ENCODE measurements at places on chromosomes 3 and 15. TPM values are rescaled to one million over a fixed set of nuclear protein-coding genes. Genes with fewer than 3 reads are reported as not detected.

Gene NR2E3
- 0.45 TPM for total RNA-seq

Gene PARP15
- total RNA-seq: 1.9 TPM

Gene CLDN18
- not detected for total RNA-seq

DNA sequence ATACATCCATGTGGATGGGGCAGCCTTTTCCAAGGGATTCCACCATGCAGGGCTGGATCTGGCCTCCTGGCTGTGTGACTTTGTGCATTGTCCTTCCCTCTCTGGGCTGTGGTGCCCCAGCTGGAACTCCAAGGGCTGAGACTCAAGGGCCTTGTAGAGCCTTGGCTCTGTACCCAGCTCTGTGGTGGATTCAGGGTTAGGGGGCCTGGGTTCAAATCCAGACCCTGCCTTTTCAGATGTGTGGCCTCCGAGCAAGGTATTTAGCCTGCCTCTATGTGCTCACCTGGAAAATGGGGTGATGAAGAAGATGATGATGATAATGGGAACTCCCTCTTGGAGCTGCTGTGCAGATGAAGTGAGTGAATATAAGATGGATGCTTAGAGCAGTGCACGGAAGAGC lies 161.9 kb downstream of the WNT7A start:
- DNase-seq: no peak
- no peak overlapping the region for H3K27ac ChIP-seq
- H3K27me3 ChIP-seq: no peaks in the 10 kb centered on the region
- H3K36me3 ChIP-seq: no peaks in the 10 kb centered on the region
- no peak overlapping the region for H3K4me3 ChIP-seq

Gene SOX14
- total RNA-seq: not detected

Gene TRIM42
- not detected for total RNA-seq

DNA sequence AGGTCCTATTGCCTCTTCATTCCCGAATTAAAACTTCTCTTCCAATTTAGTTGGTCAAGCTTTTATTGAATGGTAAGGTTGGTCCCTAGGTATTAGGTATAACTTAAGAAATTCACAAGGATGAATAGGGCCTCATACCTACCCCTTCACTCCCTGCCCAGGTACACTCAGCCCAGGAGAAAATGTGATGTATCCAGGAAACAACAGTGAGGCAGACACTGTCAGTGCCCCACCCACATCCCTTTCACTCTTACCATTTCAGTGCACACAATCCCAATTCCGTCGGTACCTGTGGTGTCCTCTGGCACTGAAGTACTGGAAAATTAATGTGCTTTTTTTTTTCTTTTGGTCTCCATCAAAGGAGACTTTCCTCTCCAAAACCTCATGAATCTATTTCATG lies 10.5 kb upstream of the C3orf49 start:
- H3K27ac ChIP-seq: no peak overlapping the region
- no peaks in the 10 kb centered on the region for H3K27me3 ChIP-seq
- DNase-seq: no peak
- no peaks in the 10 kb centered on the region for H3K4me1 ChIP-seq
- H3K4me3 ChIP-seq: no peak overlapping the region

GRCh38 chr3:171200750-171201088 lies 174.2 kb upstream of the SLC2A2 start:
- DNase-seq: no peak
- H3K4me1 ChIP-seq: peaks cover 5% of the 10 kb centered on the region
- no peak overlapping the region for H3K27ac ChIP-seq
- H3K27me3 ChIP-seq: no peaks in the 10 kb centered on the region

Gene STAB1
- 100 TPM for total RNA-seq

Gene MRPL47
- total RNA-seq: 39.1 TPM

Gene CPN2
- not detected for total RNA-seq

- H3K27me3 ChIP-seq: no peaks in the 10 kb centered on the region
- no peak overlapping the region for H3K27ac ChIP-seq
- H3K36me3 ChIP-seq: no peaks in the 10 kb centered on the region
- H3K4me1 ChIP-seq: no peaks in the 10 kb centered on the region
- DNase-seq: no peak
These were observed 14.0 kb upstream of the DYNC1LI1 start for GRCh38 chr3:32584660-32585059.

Gene NTRK3
- total RNA-seq: 2.5 TPM

- H3K27ac ChIP-seq: peak overlapping the region; percentile 90
- H3K4me3 ChIP-seq: no peak overlapping the region
- no peaks in the 10 kb centered on the region for H3K36me3 ChIP-seq
- H3K4me1 ChIP-seq: peaks cover 9% of the 10 kb centered on the region
- no peak for DNase-seq
- peaks cover 14% of the 10 kb centered on the region for H3K27me3 ChIP-seq
These were observed 10.4 kb upstream of the NR2F2 start for GRCh38 chr15:96320107-96320506.

Gene BNC1
- not detected for total RNA-seq

GRCh38 chr15:96914081-96914480 lies 583.6 kb downstream of the NR2F2 start:
- H3K4me1 ChIP-seq: no peaks in the 10 kb centered on the region
- H3K36me3 ChIP-seq: no peaks in the 10 kb centered on the region
- H3K27ac ChIP-seq: no peak overlapping the region
- H3K4me3 ChIP-seq: no peak overlapping the region
- H3K27me3 ChIP-seq: no peaks in the 10 kb centered on the region

Gene OXSM
- total RNA-seq: 40.7 TPM

- peaks cover 9% of the 10 kb centered on the region for H3K4me1 ChIP-seq
- no peak overlapping the region for H3K27ac ChIP-seq
- H3K36me3 ChIP-seq: no peaks in the 10 kb centered on the region
- H3K4me3 ChIP-seq: no peak overlapping the region
- no peaks in the 10 kb centered on the region for H3K27me3 ChIP-seq
These were observed 96.0 kb downstream of the SUCLG2 start for GRCh38 chr3:67558426-67558825.

DNA sequence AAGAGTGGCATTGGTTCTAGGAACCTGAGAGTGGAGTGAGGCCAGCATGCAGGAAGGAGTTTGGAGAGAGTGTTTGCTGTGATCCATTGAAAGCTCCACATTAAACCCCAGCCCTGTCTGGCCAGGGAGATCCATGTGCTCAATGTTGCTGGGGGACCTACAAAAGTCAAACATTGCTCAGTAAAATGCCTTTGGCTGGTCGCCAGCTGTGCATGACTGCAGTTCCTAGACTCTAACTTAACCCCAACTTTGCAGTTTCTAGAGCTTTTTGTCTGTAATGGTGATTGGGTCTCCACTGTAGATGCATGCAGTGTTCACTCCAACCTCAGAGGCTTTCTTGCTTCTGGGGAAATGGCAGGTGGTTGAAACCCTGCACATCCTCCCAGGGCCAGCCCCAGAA lies 99.7 kb upstream of the ABHD17C start:
- H3K4me1 ChIP-seq: peaks cover 19% of the 10 kb centered on the region
- no peaks in the 10 kb centered on the region for H3K27me3 ChIP-seq
- H3K4me3 ChIP-seq: no peak overlapping the region

All from thyroid gland (tissue), 4 donors.